ENCODE measurements at places on chromosomes 7 and 10.

GRCh38 chr10:128173386-128173785, 47.2 kb upstream of the MKI67 start:
- no peak for DNase-seq

DNA sequence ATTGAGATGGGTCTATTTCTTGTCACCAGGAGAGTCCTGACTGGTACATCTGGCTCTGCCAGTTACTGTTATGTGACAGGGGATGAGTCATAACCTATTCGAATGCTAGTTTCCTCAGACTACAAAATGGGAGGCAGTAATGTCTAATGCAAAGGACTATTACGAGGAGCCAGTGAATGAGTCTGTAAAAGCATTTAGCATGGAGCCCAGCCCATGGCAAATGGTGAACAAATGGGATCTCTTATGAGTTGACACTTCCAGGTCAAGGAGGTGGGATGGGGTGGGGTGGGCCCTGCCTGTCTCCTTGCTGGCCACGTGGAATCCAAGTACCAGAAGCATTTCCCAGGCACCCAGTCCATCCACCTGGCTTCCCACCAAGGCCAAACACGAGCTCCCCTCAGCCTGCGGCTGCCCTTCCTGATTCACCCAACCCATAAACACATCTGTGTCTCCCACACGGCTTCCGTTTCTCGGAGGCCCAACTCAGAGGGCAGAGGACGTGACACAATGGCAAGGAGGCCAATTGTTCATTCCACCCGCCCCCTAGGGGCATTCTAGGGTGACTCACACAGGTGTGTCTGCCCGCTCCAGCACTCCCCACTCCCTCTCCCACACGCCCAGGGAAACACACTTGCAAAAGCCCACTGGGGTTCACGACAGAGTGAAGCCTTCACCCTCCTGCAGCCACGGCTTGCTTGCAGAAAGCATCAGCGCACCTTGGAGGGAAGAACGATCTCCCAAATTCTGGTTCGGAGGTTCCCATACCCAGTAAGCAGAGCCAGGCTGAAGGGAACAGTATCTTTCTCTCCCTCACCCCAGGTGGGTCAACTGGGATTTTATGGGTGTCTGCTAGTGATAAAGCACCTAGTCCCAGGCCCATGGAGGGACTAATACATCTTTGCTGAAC, 109.8 kb downstream of the SH3PXD2A start:
- peak; percentile 47 for DNase-seq

DNA sequence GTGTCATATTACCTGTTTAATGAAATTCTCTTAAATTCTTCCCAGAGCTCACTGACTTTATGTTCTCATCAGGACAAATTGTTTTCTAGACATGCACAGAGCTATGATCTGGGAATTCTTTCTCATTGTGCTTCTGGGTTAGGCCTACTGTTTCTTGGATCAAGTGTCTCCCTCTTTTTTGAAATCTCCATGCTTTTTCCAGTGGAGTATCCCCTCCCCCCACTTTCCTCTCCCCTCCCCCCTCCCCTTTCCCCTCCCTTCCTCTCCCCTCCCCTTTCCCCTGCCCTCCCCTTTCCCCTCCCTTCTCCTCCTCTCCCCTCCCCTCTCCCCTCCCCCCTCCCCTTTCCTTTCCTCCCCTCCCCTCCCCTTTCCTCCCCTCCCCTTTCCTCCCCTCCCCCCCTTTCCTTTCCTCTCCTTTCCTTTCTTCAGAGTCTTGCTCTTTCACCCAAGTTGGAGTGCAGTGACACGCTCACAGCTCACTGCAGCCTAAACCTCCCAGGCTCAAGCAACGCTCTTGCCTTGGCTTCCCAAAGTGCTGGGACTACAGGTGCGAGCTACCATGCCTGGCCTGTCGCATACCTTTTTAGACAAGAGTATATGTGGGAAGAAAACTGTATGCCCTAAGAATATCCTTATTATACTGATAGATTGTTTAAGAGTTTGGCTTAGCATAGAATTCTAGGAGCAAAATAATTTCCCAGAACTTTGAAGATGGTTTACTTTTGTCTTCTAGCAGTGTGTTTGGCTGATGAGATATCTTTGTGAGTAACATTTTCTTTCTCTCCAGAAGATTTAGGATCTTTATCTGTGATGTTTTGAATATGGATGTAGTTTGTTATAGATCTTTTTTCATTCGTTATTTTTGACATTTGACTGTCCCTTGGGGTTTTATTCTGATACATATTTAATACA, 2.5 kb downstream of the DYNC2I1 start:
- DNase-seq = no peak

DNA sequence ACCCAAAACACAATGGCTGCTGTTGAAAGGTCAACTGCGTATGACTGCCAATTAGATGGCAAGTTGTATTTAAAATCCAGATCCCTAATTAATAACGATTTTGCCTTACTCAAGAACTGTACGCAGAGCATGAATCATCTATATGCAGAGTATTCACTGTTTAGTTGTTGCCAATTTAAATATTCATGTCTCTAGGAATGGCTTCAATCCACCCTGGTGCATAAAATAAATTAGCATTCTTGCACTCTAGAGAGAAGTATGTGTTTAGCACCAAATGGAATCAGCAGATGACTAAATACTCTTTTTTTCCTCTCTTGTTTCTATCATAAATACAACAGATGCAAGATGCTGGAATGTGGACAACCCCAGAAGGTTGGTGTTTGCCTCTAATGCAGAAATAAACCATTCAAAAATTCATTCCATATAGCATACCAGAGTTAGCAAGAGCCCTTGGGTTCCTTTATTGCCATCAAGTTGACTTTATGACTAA, 320.3 kb downstream of the LRRTM3 start:
- DNase-seq = no peak

DNA sequence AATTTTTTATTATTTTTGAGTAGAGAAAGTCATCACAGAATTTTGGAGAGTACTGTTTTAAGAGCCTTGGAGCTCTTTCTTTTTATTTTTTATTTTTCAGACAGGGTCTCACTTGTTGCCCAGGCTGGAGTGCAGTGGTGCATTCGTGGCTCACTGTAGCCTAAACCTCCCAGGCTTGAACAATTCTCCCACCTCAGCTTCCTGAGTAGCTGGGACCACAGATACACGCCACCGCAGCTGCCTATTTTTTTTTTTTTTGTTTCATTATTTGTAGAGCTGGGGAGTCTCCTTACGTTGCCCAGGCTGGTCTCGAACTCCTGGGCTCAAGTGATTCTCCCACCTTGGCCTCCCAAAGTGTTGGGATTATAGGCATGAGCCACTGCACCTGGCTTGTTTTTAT, 10.6 kb downstream of the CPA4 start:
- DNase-seq = no peak

DNA sequence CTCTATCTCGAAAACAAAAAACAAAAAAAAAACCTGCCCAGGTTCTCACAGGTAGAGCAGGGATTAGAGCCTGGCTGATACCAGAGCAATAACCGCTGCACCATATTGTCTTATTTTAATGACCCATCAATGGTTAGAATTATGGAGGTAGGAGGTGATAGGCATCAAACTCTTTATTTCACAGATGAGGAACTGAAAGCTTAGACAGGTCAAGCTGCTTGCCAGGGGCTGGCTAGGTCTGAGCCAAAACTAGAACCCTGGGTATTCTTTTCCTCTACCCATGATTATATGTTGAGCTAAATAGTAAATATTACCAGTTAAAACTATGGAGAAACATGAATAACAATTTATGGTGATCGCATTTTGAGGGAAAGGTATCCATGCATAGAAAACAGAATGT, 2.0 kb upstream of the PPP1R3C start:
- no peak for DNase-seq

DNA sequence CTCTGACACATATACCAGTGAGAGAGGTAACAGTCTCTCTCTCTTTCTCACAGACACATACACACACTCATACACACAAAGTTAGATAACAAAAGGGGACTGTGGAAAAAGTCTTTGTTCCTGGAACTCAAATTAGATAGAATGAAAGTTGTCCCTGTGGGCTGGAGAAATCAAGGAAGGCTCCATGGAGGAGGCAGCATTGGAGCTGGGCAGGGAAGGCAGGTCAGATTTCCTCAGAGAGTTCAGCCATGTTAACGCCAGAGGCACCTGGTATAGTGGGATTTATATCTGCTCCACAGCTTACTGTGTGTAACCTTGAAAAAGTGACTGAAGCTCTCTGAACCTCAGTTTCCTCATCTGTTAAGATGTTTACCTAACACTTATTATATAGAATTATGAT, 38.7 kb downstream of the LDB3 start:
- no peak for DNase-seq

DNA sequence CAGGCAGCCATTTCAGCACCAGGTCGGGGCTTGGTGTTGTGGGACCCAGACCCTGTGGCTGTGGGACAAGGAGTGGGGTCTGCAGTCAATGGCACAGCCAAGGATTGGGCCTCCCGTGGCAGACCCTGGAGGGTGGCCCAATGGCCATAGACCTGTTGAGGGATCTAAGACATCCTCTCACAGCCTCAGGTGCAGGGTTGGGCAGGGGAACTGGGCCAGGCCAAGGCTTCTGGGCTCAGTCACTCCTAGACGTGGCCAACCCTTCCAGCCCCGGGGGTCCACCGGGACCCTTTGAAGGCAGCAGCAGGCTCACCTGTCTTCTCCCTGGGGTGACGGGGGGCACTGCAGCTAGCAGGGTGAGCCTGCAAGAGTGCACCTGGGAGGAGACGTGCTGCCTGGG, 45.7 kb upstream of the DPYSL4 start:
- no peak for DNase-seq

DNA sequence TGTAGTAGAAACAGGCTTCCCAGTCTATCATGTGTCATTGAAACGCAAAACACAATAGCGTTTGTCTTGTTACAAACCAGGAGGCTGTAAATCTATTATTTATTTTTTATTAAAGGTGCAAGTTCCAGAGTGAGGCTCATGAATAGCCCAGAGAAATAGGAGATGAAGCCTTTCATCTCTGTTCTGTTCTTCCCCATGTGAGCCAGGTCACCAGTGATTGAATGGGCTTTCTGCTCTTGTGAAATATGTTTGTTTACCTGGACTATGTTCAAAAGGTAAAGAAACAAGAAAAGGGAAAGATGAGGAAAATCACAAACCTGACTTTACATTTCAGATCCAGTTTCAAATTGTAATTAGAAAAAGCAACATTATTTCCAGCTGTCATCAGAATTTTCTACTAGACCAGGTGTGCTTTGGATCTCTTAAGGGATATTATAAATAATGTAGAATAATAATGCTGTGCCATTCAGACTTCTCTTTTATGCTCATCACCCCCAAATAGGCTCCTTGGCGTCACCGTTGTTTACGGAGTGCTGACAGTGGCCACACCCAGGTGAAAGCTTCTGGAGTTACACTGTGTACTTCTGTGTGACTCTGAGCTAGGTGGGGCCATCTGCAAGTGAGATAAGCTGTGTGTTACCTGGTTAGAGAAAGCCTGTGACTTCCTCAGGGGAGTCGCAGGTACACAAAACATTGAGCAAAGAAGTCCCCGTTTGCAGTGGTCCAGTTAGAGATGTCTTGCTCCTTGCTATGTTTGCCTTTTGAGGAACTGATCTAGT, 274.9 kb downstream of the SDK1 start:
- DNase-seq = no peak

DNA sequence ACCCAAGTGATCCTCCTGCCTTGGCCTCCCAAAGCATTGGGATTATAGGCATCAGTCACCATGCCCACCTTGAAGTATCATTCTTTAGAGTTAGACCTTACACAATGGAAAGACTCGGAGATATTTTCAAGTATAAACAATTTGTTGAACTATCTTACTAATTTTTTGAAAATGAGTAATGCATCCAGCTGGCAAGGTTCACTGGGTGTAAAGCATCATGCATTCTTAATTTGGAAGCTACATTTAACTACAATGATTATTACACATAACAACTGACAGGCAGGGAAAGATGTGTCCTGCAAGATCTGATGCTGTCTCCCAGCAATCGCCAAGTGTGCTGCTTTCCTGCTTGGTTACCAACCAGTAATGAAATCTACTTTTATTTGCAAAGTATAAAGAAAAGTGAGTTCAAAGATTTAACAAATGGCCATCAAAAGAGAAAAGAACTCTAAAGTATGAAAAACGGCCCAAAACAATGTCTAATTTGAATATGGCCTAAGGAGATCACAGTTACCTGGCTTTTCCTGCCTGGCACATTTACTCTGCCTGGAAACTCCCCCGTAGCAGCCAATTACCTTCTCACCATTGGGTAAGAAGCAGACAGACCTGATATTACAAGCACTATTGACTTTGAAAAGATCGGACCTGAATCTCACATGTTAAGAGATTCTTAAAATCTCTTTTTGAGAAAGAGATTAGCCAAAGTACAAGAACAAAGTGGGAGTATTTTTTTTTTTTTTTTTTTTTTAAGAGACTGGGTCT, 59.3 kb upstream of the NMT2 start:
- no peak for DNase-seq
